ENCODE measurements at places on chromosomes 12 and 14.

- no peak for DNase-seq
Measured at GRCh38 chr12:69929125-69929524, 104.1 kb downstream of the MYRFL start.

DNA sequence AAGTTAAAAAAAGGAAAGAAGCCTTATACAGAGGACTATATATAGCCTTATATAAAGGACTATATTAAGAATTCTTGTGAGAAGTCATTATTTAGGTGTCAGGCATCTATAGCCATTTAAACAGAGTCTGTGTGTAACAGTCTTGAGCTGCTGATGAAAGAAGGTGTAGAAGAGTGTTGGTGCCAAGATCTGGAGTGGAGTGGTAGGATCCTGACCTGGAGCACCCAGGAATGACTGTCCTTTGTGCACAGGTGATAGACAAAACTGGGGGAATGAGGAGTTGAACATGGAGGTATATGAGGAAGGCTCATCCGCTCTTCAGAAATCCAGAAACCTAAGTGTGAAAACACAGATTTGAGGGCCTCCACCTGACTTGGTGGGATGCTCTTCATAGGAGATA is 747.3 kb downstream of the NRXN3 start:
- no peak for DNase-seq

DNA sequence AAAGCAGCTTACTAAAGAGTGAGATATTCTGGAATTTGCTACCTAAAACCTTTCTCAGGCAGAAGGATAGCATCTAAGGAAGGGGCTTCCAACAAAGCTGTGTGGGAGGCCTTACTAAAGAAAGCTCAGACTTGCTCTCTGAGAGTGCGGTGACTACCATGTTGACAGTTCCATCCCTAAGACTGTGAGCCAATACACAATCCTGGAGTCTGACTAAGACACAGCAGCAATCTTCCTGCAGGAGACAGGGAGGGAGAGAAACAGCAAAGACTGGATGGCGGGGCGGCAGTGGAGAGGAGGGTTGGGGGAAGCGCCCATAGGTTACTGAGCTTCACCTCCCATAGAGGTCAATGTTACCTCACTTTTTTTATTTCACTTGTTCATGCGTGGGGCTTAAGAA is 70.9 kb downstream of the KITLG start:
- DNase-seq: no peak

DNA sequence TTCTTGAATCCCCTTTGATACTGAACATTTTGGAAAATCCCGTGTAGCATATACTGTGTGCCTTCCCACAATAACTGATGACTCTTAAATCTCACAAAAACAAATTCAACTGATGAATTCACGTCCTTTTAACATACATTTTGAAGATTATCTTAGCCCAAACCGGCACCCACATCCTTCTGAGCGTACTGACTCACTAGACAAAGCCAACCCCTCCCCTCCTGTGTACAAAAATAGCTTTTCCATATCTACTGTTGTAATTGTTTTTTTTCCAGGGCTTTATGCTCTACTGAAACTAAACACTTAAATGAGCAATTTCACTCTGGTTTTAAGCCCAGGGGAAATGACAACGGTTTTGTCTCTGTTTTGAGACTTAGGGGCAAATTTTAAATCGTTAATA is 109.4 kb upstream of the ATF7IP start:
- DNase-seq: no peak

DNA sequence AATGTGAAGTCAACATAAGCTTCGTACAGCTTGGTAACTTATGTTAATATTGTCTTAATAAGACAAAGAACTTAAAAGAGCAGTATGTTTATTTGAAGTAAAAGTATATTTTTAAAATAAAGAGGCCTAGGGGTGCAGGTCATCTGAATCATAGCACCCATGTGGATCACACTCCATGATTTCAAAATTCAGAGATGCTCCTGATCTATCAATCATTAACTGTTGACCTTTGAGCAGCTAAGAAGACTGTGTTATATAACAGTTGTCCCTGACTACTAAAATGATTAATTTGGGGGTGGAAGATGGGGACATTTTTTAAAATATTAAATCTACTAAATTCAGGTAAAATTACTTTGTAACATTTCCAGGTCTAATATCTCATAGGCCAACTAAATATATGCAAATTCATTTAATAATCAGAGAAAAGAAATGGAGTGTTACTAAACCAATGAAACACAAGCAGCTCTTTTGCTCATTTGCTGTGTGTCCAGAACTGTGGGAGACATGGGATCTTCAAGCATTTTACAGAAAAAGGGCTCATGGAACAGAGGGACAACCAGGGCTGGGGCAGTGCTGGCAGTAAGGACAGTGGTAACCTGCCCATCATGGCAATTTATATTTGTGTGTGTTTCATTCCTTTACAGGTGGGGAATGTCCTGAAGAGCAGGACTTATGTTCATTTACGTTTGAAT is 120.7 kb upstream of the PCED1B start:
- DNase-seq: no peak

DNA sequence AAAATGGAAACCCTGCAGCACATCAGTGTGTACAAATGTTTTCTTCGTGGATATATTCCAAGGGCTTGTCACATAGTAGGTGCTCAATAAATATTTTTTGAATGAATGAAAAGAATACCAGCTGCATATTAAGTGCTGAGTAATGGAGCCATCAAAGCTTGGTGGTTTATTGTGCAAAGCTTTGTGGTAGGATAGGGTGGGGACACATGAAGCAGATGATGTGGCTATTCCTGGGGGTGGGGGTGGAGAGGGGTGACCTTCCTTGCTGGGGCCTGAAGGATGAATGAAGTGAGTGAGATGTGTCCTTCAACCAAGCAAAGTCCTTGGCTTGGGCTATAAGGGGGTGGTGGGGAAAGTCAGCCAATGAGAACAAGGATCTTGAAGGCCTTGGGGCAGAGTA is 4.3 kb upstream of the KRT81 start:
- no peak for DNase-seq

DNA sequence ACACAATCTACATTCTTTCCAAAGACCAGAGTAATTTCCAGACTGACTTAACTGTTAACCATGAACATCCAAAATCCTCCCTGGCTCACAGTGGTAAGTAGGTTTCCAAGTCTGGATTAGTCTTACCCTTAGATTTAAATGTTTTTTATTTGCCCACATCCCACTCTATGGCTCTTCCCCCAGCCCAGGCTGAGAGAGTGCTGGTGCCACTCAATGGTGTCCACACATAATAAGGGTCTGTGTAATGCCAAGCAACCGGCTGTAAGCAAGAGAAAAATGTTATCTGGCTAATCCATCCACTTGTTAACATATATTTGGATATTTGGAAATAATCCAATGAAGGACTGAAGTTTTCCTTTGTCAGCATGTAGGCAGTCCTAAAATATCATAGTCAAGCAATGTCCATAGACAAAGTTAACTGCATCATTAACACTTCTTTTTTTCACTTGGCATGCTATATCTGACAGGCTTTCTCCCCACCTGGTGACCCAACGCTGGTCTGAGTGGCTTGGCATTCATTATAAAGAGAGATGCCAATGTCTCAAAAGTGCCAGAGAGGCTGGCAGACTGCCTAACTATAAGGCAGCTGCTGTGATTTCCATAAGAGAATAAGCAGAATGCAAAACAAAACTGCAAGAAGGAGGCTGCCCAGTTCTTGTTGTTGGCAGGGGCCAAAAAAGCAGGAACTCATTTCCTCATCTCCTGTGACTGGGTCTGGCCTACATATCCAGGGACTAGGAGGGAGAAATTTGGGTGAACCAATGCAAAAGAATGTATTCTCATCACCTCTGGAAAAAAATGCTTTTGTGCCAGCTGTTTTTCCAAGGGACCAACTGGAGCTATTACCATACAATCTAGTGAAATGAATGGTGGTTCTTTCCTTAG is 13.9 kb upstream of the HOXC13 start:
- no peak for DNase-seq

DNA sequence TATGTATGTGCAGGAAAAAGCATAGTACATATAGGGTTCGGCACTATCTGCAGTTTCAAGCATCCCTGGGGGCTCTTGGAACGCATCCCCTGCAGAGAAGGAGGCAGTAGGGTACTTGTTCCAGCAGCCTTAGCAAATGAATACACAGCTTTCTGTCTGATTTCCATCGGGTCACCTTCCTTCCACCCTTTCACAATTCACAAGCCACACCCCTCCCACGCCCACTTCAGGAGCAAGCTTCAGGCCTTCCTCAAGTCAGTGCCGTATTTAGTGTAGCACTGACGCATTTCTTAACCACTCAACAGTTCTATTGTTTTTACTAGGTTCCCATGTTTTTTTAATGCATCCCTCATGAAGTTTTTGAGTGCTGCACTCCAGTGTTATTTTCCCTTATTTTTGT is 64.2 kb downstream of the CLMN start:
- no peak for DNase-seq

All from GM12878 (cell line).